DMS79 treated with DMSO at 0.1 percent for 48 hours (cell line): ENCODE measurements at places on chromosomes 3 and 15.

- no peak for DNase-seq
Observed at GRCh38 chr15:44711743-44712345, 527 bp downstream of the B2M start.

- no peak for DNase-seq
Observed at GRCh38 chr3:167837466-167837865, 101.9 kb downstream of the SERPINI1 start.

DNA sequence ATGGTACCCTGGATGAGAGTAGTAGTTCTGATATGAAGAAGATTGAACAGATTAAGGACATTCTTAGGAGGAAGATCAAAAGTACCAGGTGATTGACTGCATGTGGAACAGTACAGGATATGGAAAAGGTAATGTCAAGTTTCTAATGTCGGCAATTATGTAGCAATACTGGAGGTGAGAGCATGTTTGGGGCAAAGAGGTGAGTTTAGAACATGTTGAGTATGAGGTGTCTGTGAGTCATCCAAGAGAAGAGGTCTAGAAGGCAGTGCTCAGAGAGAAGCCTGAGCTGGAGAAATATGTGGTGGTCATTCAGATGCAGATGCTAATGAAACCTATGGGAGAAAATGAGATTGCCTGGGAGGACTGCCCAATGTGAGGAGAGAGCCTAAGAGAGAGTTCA, 305.6 kb downstream of the ZBTB20 start:
- DNase-seq: no peak

GRCh38 chr3:58236527-58237237, 910 bp upstream of the ABHD6 start:
- no peak for DNase-seq

GRCh38 chr15:28107111-28107903, 8.2 kb upstream of the OCA2 start:
- DNase-seq: no peak

GRCh38 chr15:34214135-34214534, 4.2 kb upstream of the KATNBL1 start:
- DNase-seq: no peak

- no peak for DNase-seq
Observed at GRCh38 chr15:73373221-73373620, 4.5 kb upstream of the HCN4 start.

DNA sequence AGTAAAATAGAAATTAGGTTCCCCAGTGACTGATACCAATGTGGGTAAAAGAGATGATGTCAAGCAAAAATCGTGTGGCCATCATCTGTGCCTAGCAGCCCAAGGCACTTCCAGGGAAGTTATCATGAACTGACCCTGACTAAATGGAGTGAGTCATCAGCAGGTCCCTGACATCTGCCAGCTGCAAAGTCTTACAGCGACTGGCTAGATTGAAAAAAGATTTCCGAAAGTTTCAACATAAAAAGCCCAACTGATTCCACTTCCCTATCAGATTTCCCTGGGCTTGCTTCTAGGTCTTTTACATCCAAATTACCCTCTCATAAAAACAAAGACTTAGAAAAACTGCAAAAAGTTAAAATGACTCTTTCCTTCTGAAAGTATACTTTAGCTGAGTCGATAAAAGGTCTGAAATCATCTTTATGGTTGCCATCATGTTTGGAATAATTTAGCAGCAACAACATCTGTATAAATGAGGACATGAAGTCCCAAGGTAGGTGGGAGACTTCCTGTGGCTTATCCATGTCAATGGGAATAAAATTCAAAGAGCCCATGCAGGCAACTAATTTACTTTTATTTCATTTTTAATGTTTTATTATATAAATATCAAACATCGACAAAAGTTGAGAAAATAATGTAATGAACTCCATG, 342.8 kb downstream of the ERC2 start:
- no peak for DNase-seq

DNA sequence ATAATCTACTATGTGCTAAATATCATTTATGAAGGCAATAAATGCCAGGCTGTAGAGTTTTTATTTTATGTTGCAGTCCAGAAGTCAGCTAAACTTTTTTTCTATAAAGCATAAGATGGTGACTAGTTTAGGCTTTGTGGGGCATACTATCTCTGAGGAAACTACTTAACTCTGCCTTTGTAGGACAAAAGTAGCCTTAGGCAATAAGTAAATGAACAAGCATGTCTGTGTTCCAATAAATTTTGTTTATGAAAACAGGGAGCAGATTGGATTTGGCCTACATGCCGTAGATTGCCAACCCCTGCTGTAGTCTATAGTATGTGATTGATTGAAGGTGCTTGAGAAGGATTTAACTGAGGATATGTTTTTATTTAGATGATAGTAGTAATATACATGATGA, 502.5 kb upstream of the NAALADL2 start:
- DNase-seq: no peak

- no peak for DNase-seq
Observed at GRCh38 chr15:78055919-78056713, 21.4 kb downstream of the TBC1D2B start.

GRCh38 chr15:71597637-71598036, 212.7 kb upstream of the NR2E3 start:
- no peak for DNase-seq

DNA sequence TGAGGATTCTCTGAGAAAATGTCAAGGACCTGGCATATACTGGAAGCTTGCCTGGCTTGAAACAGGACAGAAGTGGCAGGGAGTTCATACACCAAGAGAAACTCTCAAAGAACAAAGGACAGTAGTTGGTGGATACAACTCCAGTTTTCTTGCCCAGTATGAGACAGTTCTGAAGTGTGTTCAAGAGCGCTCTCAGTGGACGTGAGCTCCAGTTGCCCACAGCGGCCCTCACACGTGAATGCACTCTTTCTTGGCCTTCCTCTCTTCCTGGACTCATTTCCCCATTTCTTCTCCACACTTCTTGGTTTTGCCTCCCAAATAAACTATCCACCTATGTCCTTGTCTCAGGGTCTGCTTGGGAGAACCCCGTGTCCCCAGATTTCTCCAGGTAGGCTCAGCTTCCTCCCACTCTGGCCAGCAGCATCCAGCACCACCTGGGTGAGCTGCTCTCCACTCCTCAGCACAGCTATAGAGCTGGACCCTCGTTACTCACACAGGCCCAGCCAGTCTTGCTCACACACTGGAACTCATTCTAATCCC, 54.5 kb downstream of the DCLK3 start:
- no peak for DNase-seq
